Stimulated activated CD4-positive, alpha-beta T cell treated with anti-CD3 and anti-CD28 coated beads, Interleukin-12 subunit alpha, Interleukin-12 subunit beta, amount 100 ng/mL, for 4 hours (primary cell): ENCODE measurements at places on chromosomes 16 and 17.

DNA sequence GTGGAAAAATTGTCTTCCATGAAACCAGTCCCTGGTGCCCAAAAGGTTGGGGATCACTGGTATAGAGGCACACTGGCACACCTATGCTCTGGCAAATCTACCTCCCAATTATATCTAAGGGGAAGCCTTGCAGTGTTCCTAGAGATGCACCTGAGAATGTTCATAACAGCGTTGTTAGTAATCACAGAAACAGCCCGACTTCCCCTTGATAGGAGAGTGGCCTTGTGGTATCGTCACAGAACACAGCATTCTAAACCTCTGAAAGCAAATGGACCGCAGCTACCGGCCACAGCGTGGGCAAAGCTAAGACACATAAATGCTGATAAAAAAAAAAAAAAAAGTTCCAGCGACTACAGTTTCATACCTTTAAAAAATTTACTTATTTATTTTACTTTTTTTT, 39.1 kb upstream of the ADGRG1 start:
- DNase-seq: no peak

GRCh38 chr16:28974007-28974436, 556 bp upstream of the SPNS1 start:
- no peak for DNase-seq

DNA sequence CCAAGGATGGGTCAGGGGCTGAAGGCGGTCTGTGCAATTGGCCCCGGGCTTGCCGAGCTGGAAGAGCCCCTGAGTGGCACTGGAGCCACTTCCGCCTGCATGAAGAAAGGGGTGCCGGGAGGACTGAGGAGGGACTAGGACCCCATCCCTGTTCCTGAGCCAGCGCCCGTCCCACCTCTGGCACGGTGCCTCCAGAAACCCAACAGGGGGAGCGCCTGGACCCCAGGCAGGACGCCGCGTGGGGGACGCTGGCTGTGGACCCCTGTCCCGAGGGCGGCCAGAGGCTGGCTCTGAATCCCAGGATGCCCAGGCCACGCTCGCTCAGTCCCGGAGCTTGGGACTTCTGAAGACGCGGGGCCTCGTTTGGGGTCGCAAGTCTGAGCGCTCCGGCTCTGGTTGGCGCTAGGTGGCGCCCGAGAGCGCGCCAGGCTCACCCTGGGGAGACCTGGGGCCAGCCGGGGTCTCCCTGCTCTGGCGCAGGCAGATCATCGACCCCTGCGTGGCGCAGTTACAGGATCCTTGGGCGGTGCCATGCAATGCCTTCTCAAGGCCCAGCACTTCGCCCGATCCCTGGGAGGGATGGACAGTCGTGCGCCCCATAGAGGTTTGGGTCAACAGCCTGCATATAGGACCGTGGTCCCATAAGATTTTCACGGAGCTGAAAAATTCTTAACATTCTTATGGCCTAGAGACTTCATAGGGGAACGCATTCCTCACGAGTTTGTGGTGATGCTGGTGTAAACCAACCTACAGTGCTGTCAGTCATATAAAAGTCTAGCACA, 58.5 kb upstream of the CREBBP start:
- peak; percentile 66 for DNase-seq

DNA sequence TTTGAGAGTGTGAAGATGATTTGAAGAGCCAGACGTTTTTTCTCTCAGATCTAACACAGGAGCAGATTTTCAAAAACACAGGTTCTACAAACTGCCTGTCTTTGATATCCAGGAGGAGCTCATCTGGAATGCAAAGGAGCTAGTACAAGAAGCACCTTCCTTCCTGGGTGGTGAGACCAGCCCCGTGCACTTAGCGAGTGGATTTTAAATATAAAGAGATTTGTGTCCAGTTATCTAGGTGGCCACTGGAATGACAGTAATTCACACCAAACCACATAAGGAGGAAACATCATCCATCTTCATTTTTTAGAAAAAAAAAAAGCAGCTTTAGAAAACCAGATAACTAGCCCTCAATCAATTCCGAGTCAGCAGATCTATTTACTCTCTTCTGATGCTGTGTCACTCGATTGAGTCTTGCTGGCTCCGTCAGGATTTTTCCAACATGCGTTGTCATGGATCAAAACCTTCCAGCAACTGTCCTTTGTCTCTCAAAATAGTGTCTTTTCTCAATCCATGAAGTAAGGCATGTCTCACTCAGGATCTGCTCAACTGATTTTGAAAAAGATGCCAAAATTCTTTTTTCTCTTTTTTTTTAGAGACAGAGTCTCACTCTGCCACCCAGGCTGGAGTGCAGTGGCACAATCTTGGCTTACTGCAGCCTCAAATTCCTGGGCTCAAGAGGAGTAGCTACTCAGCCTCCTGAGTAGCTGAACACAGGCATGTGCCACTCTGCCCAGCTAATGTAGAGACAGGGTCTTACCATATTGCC, 451.2 kb upstream of the PSMD7 start:
- DNase-seq: no peak

- no peak for DNase-seq
Observed at GRCh38 chr17:34377078-34377823, 14.2 kb upstream of the CCL1 start.

GRCh38 chr16:56423584-56424403, 1.6 kb downstream of the AMFR start:
- no peak for DNase-seq

- no peak for DNase-seq
Observed at GRCh38 chr16:23254338-23254737, 47.8 kb upstream of the SCNN1B start.

DNA sequence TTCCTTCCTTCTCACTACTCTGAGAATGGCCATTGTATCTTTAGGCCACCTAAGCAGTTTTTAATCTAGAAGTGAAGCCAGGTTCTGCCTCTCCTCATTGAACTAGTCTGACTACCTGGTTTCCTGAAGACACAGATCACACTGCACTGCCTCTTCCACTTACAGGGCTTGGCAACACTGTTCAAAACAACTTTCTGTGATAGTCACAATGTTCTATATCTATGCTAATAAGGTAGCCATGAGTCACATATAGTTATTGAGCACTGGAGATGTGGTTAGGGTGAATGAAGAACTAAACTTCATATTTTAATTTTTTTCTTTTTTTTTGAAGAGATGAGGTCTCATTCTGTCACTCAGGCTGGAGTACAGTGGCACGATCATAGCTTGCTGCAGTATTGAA, 26.9 kb downstream of the RND2 start:
- no peak for DNase-seq

GRCh38 chr17:40810494-40810893, 10.7 kb upstream of the KRT28 start:
- DNase-seq: no peak

- DNase-seq: no peak
Observed at GRCh38 chr17:73851091-73851490, 206.8 kb upstream of the SDK2 start.

- DNase-seq: no peak
Observed at GRCh38 chr16:48971571-48972077, 310.0 kb downstream of the CBLN1 start.

- DNase-seq: peak; percentile 84
Observed at GRCh38 chr17:51121620-51122472, 1.2 kb upstream of the SPAG9 start.

DNA sequence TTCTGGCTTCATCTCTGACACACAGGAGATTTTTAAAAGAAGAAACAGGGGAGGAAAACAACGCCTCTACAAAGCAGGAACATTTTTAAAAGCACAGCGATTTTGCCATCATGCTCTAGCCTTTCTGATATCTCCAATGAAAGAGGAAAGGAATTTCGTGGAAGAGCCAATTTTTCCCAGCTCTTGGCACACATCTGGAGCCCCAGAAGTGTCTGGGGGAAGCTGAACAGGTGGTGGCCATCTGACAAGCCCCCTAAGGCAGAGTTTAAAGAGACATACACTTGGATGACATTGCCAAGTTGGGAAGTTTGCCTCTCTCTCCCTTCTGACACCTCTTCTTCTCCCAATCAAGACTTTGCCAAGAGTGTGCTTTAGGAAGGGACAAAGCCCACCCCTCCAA, 82.1 kb downstream of the CCT6B start:
- no peak for DNase-seq

DNA sequence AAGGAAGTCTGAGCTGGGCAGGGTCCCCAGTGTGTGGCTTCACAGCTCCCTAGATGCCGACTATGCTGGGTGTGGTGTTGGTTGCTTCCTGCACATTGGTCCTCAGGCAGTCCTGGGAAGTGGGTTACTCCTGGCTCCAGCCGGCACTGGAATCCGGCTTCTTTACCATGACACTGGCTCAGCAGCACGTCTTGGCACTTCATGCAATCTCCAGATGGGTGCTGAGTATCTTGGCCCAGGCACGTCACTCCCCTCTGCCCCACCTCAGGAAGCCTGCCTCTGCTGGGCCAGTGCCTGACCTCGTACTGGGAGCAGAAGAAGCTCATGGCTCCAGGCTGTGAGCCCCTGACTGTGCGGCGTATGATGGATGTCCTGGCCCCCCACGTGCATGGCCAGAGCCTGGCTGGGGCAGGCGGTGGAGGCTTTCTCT, 24.5 kb downstream of the FCSK start:
- DNase-seq: no peak

- DNase-seq: no peak
Observed at GRCh38 chr16:65500007-65500406, 378.1 kb upstream of the CDH11 start.

DNA sequence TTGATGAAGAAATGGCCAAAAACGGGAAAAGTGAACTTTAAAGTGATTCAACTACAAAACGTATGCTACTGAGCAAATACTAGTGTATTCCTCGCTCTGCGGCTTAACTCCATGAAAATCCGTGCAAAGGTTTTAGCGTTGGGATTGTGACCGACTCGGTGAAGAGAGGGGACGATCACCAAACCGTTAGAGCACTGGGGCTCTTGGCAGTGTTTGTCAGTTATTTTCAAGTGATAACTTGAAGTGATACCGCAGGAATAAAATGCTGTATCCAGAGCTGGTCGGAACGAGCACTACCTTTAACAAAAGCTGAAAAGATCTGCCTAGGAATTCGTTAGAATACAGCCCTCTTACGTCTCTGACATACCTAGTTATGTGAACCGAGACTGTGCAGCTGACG, 773 bp upstream of the PPM1D start:
- DNase-seq: no peak
